ENCODE measurements at places on chromosomes 6 and 20. TPM values are rescaled to one million over a fixed set of nuclear protein-coding genes. Genes with fewer than 3 reads are reported as not detected.

DNA sequence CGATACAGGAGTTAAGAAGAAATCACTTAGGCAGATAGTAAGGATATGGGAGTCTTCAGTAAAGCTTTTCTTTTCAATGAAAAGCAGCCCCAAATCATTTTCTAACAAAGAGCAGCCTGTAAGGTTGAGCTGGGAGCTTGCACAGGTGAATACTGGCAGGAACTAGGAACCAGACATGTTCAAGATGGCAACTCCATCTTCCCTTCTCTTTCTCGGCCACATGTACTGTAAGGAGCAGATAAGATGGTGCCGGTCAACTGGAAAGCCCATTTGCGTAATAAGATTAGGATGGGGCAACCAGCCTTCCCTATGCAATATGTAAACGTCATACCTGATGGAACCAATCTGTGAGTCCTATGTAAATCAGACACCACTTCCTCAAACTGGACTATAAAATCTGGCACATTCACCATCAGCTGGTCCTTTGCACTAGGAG is 46.2 kb upstream of the RNGTT start:
- no peak for ATAC-seq

- no peak for ATAC-seq
These were observed 261.9 kb downstream of the PHF3 start for GRCh38 chr6:63897459-63897858.

DNA sequence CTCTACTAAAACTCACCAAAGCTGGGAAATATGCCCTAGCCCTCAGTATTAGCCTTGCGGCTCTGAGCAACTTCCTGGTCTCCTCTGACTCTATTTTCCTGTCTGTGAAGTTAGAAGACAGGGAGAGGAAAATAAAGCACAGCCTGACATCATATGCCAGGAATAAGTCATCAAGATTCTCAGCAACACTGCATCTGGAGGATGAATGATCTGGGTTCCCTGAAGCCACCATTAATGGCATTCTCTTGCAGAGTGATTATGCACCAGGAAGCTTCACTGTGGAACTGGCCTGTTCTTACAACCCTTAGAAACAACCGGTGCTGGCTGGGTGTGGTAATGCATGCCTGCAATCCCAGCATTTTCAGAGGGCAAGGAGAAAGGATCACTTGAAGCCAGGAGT is 12.4 kb downstream of the ADGRF5 start:
- no peak for ATAC-seq

DNA sequence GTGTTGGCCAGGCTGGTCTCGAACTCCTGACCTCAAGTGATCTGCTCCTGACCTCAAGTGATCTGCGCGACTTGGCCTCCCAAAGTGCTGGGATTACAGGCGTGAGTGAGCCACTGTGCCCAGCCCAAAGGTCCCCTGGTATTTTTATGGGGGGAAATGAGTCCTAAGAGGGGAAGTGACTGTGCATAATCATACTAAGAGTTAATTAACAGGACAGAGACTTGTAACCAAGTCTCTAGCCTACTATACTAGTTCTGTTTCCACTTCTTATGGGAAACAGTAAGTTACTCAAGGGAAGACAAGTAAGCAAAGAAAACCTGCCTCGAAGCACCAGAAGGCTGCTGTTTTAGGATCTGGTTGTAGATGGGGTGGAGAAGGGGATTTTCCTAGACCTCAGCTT is 27.9 kb downstream of the TCF15 start:
- ATAC-seq = no peak

DNA sequence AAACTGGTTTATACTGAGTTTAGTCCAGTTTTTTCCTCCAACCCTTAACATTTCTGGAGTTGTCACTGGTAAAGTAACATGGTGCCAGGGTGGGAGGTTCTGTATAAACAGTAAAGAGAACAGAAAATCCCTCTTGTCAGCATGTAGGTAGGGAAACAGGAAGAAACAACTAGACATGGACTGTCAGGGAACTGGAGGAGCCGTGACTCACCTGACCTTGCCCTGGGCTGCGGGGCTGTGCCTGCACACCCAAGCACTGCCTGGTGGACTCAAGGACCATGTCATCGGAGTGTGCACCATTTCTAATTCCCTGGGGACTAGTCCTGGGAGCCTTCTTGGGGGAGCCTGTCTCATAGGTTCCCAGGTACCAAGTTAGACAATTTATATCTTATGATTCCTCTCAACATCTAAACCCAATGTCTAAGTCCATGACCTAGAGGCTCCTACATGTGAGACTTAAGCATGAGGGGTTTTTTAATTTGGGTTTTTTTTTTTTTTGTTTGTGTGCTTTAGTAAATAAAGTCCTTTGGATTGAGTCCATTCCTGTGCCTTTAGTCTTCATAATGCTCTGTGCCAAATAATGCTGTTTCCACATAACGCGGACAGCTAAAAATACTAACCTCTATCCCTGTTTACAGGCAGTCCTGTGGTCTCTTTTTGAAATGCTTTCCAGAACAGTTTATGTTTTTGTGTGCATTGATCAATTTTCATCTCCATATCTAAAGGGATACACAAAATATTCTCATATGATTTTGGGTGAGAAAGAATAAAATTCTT is 136.9 kb upstream of the SUPT3H start:
- ATAC-seq = no peak

The APCDD1L gene
- 1.1 TPM for total RNA-seq

GRCh38 chr6:91904586-91905164 is 1317.8 kb upstream of the MAP3K7 start:
- ATAC-seq = no peak

The CYP39A1 gene
- 7.6 TPM for total RNA-seq

The ABHD16B gene
- not detected for total RNA-seq

The FAM217A gene
- total RNA-seq = not detected

- ATAC-seq = no peak
These were observed 6.8 kb upstream of the MRPS10 start for GRCh38 chr6:42224222-42225028.

DNA sequence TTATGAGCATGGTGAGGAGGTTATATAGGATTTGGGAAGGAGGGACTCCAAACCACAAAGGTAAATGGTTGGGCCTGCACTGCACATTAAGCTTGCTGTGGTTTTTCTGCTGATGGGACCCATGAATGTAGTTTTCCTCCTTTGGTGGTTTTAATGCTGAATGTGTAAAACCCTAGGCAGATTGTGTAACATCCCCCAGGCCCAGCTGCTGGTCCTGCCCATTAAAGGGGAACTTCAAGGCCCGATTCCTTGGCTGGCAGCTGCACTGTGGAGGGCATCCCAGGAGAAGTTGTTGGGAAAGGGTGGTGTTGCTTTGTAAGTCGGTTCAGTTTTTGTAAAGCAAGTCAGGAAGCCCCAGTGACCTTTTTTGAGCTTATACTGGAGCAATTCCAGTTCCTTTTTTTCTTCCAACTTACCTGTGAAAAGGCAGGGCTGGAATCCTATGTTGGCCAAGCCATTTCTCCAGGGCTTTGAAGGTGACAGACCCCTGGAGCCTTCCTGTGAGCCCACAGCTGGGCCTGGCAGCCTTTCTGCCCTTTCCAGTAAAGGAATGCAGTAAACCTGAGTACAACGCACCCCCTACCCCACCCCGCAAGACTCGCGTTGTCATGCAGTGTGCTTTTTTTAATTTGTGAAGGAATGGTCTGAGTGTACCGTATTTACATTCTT is 43.1 kb upstream of the NAA20 start:
- ATAC-seq = peak; percentile 52

DNA sequence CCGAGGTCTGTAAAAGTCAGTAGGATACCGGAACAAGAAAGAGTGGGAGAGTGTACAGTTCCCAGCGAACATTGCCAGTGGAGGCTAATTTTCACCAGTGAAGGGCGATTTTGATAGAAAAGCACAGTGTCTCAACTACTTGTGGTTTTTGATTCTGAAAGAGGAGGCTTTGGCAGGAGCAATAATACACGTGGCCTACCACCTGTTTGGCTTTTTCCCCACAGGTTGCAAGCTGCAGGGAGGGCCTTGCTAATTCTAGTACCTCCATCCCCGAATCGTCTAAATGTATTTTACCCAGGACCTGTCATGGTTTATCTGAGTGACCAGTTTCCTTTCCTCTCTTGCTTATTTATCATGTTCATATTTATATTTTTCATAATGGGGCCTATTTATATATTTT is 3.3 kb upstream of the EFCAB8 start:
- ATAC-seq = no peak

The PDE7B gene
- 3.6 TPM for total RNA-seq

The STMND1 gene
- total RNA-seq = not detected

DNA sequence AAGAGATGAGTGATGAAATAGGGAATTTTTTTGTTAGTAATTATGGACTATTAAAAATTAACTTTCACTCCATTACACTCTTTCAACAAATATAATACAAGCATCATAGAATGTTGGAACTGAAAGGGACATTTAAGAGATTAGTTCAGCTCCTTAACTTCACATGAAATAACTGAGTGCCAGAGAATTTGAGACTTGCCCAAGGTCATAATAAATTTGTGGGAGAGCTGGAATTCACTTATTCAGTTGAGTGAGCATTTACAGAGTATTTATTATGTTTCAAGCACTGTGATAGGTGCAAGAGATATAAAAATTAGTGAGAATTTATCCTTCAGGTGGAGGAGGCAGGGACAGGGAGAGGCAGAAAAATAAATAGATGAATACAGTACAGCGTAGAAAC is 154.6 kb downstream of the KCNQ5 start:
- no peak for ATAC-seq

GRCh38 chr6:37794825-37795224 is 24.7 kb upstream of the ZFAND3 start:
- ATAC-seq = no peak

The RWDD2A gene
- total RNA-seq = 4.4 TPM

The RGS17 gene
- total RNA-seq = 0.19 TPM

The KCNK16 gene
- not detected for total RNA-seq

- no peak for ATAC-seq
These were observed 16.5 kb downstream of the SMLR1 start for GRCh38 chr6:130843575-130844320.

GRCh38 chr6:135853986-135854385 is 2.5 kb downstream of the PDE7B start:
- ATAC-seq = no peak

DNA sequence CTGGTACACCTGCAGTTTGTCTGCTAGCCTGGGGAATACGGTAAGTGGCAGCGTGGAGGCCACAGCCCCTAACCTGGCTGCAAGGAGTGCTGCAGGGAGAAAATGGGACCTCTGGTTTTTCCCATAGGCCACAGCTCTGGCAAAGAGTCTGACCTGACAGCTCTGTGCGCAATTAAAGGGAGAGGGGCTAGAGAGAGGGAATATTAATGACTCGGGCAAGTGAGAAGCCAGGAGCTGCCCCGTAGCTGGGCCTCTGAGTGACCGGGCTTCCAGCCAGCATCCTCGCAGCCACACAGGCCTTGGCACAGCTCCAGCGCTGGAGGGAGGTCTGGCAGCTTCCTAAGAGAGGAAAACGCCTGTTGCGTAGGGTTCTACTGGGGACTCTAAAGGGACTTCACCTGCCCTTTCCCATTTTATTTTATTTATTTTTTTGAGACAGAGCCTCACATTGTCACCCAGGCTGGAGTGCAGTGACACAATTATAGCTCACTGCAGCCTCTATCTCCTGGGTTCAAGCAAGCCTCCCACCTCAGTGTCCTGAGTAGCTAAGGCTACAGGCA is 18.2 kb upstream of the OCSTAMP start:
- peak; percentile 72 for ATAC-seq

The HLA-DRB5 gene
- not detected for total RNA-seq

DNA sequence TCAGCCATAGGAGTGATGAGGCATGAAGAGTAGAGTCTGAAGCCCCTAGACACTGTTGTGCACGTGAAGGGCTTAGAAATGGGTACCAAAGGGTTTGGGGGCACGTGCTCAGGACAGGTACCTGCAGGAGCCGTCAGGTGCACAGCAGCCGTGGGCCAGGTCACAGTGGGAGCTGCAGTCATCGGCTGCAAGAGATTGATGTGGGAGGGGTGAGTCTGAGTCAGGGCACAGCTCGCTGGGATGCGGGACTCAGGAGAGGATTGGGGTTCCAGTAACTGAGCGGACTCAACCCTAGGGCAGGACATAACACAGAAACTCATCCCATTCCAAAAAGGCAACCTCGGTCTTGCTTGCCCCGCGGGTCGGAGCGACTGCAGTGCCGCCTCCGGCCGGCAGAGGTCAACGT is 1.1 kb downstream of the DLK2 start:
- ATAC-seq = peak; percentile 11

DNA sequence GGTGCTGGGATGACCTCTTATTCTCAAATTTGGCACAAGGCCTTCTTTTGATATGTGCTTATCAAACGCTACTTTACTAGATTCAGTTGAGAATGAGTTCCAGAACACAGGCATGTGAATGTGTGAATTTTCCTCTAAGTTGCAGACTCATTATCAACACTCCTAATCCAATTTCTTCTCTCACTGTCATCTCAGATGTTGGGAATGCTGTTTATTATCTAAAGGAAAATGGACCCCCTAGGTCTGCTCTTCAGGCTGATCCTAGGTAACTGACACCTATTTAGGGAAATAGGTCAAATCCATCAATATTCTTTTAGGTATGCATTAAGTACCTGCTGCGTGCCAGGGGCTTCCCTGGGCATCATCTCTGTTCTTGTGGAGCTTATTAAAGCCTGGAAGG is 215.0 kb upstream of the NOX3 start:
- ATAC-seq = no peak

The KCNQ5 gene
- total RNA-seq = 1.9 TPM

The HTR1E gene
- total RNA-seq = 0.17 TPM

The RIMS4 gene
- 1.2 TPM for total RNA-seq
